ENCODE measurements at places on chromosomes 6 and 20. TPM values are rescaled to one million over a fixed set of nuclear protein-coding genes. Genes with fewer than 3 reads are reported as not detected.

ZSCAN23 gene
- total RNA-seq = 4.3 TPM

KCNK5 gene
- 10.9 TPM for total RNA-seq

SLC26A8 gene
- not detected for total RNA-seq

DNA sequence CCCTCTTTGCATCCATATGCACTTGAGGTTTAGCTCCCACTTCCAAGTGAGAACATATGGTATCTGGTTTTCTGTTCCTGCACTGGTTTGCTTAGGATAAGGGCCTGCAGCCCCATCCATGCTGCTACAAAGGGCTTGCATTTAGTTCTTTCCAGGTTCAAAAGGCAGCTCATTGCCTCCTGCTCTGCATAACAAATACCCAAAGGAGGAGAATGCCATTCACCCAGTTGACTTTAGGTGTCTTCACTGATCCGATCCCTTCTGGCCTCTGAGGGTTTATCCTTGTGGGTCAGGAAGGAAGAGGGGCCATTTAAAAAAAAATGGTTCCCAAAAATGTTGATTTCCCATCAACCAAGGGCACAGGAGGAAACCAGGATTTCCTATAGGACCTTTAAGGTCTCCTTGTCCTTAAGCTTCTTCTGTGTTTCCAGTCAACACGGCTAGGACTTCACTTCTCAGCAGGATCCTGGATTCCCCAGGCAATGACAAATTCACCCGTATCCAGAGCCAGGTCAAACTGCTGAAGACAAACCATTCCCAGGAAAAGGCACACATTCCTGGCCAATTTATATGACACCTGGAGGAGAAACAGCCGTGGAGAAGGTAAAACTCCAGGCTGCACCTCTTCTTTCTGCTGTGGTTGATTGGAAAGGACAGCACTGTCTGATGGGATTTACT, 447.7 kb upstream of the CDH4 start:
- DNase-seq = no peak

DNA sequence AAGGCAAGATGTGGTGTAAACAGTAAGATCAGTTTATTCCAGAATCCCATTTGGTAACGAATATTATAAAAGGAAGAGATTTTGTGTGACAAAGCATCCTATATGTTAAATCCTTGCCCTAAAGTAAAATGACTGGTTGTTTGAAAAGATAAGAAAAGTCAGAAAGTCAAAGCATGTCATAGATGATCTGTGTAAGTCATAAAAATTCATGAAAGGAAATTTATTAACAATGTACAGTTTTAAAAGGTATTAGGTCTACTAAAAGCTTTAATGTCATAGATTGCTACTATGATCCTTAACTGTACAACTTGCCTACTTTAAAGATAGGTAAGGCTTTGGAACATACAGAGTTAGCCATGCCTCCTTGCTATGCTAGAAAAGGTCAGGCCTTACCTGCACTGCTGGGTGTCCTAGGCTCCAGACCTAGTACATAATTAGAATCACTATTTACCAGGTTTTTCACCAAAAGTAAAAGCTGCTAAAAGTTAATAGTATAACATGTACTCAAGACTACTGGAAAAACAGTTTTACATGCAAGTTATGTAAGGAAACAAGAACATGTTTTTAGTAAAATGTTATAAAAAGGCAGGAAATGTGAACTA, 1090.1 kb upstream of the ADGRB3 start:
- no peak for DNase-seq

DNA sequence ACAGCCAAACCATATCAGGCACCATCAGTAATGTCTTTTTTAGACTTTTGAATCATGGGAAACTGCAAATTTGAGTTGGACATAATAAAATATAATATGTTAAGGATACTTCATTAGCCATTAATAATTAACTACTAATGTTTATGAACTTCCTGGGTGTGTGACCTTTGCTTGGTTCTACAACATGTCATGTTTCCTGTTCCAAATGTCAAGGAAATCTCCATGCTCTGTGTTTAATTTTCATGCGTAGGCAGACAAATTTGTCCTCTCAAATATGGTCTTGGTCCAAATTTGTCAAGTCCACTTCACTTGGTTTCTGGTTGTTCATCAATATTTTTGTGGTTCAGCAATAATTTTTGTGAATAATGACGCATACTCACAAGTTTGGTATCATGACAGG, 410.5 kb downstream of the BMP2 start:
- DNase-seq = no peak

GRCh38 chr6:43277643-43278523, 20.2 kb upstream of the SLC22A7 start:
- DNase-seq = no peak

DNA sequence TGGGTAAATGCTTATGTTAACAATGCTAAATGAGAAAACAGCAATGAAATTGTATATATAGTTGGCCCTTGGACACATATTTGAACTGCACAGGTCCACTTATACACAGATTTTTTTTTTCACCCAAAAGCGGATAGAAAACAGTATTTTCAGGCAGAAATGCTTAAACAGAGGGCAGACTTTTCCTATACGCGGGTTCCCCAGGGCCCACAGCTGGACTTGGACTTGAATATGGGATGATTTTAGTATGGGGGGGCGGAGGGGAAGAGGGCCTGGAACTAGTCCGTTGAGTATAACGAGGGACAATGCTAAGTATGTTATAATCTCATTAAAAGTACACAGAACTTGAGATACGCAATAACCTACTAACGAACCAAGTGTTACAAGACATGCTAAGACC, 1.1 kb upstream of the PRSS35 start:
- no peak for DNase-seq

GRCh38 chr6:18501663-18502013, 114.5 kb downstream of the RNF144B start:
- no peak for DNase-seq

- no peak for DNase-seq
Observed at GRCh38 chr6:157157258-157157657, 166.1 kb downstream of the TMEM242 start.

BFSP1 gene
- 0.23 TPM for total RNA-seq

GRCh38 chr6:34949636-34950035, 60.6 kb downstream of the ANKS1A start:
- DNase-seq = no peak

APCDD1L gene
- not detected for total RNA-seq

DNA sequence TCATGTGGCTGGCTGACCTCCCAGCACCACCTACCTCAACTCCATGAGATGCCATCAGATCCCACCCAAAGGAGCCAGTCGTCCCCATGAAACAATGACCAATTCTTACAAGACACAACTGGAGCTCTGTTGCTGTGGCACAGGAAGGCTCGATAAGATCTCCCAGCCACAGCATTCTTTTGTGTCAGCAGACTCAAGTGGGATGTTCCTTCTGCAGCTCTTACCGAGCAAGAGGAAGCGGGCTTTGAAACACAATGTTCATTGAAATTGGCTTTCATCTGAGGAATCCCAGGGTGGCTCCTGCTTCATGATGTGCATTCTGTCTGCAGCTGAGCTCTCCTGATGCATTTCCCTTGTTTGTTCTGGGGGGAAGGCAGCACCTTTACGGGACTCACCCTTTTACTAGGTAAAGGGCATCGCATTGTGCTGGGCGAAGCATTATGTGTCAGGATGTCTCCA, 222.0 kb upstream of the SGK1 start:
- DNase-seq = no peak

DNA sequence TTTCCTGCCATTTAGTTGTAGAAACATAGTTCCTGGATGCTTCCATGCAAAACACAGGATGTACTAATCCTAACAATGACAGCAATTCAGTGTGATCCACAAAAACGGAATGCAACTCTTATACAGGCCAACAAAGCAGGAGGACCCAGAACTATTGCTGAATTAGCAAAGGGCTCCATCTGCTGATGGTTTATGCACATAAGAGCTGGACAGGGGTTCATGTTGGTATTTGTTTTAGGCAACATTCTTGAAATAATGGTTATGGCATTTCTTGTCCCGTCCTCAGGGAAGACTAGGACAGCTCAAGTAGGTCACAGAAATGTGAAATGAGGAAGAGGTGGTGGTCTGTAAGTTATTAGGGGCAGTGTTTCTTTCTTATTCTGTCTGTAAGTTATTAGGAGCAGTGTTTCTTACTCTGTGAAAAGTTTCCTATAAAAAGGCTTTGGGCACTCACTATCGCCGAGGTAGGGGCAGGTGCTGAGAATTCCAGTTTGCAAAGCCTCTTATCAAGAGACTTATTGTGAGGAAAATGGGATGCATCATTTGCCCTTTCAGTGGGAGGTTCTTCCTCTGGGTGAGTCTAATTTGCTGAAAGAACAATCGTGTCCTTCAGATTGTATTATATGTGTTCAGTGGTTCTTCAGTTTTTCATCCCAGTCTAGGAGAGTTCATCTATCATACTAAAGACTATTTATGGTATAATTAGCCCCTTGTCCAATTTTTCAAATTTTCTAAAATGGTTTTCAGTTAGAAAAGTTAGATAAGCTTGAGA, 171.1 kb downstream of the MCHR2 start:
- DNase-seq = no peak

FAM83C gene
- not detected for total RNA-seq

PCED1A gene
- total RNA-seq = 58.9 TPM

DNA sequence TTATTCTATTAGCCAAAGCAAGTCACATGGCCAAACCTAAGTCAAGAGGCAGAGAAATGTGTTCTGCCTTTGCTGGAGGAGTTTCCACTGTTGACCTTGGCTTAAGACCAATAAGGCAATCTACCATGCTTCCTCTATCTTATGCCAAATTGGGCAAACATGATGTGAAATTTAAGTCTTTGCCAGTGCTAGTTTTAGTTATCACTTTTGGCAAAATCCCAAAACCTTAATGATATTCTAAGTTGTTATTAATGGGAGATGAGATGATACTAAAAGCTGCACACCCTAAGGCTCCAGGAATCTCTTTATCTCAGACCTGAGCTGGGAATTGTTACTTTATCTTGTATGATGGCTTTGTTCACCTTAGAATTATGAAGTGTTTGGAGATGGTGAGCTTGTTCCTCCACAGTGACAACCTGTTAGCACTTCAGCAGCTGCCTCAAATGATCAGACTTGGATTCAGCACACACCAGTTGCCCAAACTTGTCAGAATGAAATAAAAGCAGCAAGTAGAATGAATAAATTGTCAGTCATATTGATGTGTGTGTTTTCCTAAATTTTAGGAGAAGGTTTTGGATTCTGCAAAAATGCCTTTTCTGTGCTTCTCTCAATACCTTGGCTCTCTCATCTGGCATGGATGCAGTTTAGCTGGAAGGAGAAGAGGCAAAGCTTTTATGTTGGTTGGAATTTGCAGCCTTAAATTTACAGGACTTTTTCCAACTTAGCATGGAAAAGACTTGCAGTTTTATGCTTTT, 49.3 kb downstream of the RIN2 start:
- no peak for DNase-seq

DNA sequence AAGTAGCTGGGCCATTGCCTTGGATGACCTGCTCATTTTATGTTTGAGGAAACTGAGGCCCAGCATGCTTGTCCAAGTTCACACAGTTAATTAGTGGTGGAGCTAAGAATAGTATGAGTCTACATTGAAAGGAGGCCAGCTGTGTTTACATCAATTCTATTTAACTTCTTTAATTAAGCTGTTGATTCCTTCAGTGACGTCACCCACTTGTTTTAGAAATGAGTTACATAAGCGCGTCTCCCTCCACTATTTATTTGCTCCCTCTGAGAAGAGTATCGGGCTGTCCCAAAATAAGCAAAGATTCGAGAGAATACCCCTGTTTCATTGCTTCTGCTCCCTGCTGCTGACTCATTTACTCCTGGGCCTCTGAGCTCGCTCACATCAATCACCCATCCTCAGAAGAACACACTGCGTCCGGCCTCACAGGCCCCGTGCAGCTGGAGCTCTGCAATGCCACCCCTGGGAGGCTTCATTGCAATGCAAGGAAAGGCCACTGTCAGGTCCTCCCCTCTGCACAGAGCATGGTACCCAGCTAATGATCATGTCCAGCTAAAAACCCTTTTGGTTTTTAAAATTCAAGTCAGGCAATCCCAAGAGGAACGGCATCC, 74.8 kb upstream of the BMP2 start:
- DNase-seq = no peak

ARMC2 gene
- 2.9 TPM for total RNA-seq

- DNase-seq = no peak
Observed at GRCh38 chr6:47323321-47323720, 13.6 kb upstream of the TNFRSF21 start.

- no peak for DNase-seq
Observed at GRCh38 chr20:60358101-60358500, 399.9 kb downstream of the CDH26 start.

DNA sequence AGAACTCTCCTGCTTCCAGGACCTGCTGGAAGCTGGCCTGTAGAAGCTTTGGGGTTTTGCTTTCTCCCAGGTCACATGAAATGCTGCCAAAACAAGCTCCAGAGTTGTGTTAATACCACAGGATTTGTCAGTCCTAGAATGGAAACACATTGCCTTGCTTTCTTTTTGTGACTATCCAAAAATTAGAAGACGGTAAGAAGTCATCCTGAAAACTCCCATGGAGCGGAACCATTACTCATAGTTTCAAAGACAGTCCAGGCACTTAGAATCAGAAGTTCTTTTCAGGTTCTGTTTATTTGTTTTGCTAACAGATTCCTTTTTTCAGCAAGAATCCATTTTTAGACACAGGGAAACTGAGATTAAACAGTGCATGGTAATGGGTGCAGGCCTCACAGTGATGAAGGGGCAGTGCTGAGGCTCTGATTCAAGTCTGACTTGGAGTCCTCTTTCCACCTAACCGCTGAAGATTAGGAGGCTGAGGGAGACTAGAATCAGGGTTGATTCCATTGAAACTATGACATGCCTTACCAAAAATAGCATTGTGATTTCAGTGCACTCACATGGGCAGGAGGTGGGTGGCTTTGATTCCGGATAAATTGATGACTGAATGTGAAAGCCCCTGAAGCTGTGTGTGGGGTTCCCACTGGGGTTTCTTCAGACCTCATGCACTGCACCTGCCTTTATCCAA, 72.2 kb upstream of the NAA20 start:
- peak; percentile 49 for DNase-seq

DNA sequence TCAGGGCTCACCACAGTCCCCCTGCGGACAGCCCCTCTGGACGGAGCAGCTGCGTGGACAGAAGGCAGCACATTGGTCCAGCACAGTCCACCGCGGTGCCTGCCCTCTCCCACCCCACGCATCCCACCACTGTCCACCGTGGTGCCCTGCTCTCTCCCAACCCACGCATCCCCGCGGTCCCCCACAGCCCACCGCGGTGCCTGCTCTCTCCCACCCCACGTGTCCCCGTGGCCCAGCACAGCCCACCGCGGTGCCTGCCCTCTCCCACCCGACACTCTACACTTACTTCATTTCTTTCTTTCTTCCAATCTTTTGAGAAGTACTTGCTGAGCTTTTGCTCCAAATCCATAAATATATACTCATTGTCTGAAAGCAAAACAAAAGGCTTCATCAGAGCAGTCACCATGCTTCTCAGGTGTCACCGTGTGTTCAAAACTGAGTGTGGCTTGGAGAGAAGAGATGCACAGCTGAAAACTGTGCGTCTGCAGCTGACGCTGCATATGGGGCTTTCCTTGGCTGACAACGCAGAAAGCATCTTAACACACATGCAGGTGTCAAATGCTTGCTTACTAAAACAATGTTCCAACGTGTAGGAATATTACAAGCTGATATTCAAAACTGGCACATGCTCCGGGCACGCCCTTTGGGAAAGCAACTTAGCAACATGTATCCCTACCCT, 11.8 kb downstream of the FRMD1 start:
- DNase-seq = no peak

All from activated T-cell treated with anti-CD3 and anti-CD28 coated beads, Interleukin-2, amount 50 U/mL, for 72 hours (primary cell).